SK-N-SH (cell line): ENCODE measurements at places on chromosomes 7 and 10.
A peak's percentile ranks its signal among the peaks of the same experiment; 100 is the strongest.

GRCh38 chr10:49257154-49257553 is 41.8 kb upstream of the C10orf71 start:
- DNase-seq, result no peak

GRCh38 chr10:35185260-35186034 is 58.8 kb downstream of the CREM start:
- no peak for DNase-seq

DNA sequence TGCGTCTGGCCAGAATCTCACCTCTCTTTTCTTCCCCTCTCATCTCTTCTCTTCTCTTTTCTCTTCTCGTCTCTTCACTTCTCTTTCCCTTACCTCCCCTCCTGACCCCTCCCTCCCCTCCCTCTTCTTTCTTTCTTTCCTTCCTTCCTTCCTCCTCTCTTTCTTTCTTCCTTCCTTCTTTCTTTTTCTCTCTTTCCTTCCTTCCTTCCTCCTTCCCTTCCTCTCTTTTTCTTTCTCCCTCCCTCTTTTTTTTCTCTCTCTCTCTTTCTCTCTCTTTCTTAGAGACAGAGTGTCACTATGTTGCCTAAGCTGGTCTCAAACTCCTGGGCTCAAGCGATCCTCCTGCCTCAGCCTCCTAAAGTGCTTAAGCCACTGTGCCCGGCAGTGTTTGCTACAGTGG is 4.6 kb upstream of the GTF2IRD1 start:
- no peak for DNase-seq

DNA sequence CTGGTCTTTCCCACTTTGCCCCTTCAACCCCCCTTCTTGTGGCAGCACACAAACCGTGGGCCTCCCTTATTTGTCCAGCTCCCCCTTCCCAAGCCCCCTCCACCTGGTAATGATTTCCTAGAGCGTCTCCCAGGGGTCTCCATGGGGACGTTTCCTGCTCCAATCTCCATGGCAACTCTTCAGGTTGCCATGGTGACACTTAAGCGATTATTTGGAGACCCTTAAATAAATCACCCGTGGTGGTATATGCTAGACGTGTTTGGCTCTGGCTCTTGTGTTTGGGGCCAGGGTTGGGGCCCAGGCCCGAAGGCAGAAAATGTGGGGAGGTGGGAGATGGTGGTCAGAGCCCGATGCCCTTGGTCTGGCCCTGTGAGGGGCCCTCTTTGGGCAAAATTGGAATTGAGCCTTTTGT is 41.1 kb upstream of the DLG5 start:
- peak; percentile 47 for DNase-seq

DNA sequence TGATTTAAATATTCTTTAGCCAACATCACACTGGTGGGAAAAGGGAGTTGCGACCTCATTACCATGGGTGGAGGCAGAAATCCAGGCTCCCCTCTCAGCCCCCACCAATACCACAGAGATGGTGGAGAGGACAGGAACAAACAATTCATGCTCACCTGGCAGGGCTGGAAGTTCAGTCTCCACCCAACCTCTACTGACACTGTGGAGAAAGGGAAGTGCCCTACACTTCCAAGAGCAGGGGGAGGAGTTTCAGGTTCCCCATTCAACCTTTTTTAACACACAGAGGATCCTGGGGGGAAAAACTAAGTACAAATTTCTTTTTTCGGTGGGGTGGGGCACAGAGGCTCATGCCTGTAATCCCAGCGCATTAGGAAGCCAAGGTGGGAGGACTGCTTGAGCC is 210.1 kb upstream of the KCTD7 start:
- no peak for DNase-seq

GRCh38 chr7:135335628-135336139 is 102.0 kb downstream of the STRA8 start:
- peak; percentile 86 for DNase-seq

DNA sequence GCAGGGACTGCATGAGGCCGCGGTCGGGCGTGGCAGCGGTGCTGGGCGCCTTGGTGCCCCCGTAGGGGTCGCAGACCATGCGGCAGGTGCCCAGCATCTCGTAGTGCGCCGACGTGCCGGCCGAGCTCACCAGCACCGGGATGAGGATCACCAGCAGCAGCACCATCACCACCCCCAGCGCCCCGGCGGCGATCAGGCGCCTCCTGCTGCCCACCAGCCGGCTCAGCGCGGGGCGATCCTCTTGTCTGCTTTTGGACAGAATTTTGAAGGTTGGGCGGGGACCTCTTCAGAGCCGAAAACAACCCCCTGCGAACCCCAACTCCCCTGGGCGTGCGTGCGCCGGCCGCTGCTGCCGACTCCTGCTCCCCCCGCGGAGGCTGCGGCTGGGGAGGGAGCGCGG is 779 bp downstream of the C1QL3 start:
- DNase-seq, result peak; percentile 81

DNA sequence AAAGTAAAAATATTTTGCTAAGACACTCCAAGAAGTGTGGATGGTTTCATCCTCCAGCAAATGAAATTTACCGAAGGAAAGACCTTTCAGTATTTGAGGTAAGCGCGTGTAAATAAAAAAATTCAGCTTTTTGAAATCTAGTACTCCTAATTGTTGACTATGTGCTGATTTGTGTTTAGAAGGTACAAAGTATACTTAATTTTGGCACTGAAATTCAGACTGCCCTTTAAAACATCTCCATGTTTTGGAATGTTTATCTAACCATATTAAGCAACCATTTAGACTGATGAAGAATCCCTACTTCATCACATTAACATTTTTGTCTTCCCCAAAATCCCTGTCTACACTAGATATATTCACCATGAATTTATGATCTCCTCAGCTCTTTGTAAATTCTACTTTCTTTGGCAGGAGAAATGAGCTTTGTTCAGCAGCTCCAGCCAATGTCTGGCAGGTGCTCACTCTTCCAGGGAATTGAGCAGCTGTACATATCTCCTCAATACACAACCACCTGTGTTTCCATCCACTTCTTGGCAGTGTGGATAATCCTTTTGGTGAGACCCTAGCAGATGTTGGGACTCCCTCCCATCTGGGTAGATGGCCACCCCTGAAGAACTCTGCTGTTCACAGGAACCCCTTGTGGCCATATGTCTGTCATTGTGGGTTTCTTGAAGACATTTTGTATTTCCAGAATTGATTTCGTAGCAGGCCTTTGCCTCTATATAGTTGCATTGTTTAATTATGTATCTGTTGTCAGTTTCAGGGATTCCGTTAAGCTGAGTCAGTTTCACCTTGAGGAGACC is 129.4 kb upstream of the SAMD8 start:
- DNase-seq, result no peak

DNA sequence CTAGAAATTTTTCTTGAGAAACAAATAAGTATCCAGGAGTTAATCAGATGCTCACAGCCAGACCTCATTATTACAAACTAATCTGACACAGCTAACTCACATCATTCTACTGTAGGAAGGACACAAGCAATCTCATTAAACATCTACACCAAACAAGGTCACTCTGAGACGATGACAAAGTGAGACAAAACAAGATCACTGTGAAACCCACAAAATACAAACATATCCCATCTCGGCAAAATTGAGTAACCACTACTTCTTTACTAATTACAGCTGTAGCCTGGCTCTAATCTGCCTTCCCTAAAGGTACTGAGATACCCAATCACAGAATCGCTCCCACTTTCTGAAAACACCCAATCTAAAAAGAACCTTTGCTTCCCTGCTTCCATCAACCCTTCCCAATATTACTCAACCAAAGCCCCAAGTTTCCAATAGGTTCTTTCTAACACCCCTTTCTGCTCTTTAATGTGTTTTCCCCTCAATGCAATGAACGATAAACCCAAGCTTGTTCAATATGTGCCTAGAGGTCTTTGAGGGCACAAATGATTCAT is 26.9 kb downstream of the CCDC6 start:
- DNase-seq, result no peak

GRCh38 chr7:81624650-81625631 is 144.9 kb downstream of the HGF start:
- DNase-seq, result peak; percentile 23

- DNase-seq, result no peak
Observed at GRCh38 chr10:121788717-121789116, 139.1 kb downstream of the ATE1 start.

- no peak for DNase-seq
Observed at GRCh38 chr7:30411897-30412296, 66.7 kb downstream of the NOD1 start.

- DNase-seq, result no peak
Observed at GRCh38 chr7:141232286-141233051, 158.6 kb downstream of the TMEM178B start.

DNA sequence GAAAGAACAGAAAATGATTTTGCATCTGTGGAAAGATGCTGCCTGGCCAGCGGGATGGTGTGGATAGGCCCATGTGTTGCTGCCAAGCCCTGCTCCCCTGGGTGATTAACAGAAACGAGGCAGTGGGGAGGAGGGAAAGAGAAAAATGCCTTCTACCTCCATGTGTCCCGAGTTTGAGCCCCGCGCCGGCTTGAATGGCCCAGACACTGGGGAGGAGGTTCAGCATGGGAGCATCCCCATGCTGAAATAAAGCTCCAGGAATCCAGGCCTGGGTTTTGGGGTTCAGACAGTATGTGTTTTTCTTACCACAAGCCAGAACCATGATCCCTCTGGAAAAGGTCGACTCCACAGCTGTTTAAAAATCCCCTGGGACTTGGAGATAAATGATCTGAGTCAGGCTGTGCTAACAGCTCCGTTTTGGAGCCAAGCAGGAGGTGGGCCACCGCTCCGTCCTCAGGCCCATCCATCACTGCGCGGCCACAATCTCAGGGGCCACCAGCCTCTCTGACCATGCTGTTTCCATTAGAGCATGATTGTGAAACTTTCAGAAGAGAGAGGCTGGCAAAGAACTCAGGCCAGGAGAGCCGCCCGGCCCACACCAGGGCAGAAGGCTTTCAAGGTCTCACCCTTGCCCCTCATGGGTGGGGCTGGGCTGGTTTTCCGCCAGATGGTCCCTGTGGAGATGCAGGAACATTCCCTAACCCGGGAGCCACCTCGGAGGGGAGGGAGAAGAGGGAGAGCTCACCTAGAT is 299.7 kb downstream of the ZEB1 start:
- DNase-seq, result no peak

- DNase-seq, result no peak
Observed at GRCh38 chr10:86671985-86672710, 3.8 kb downstream of the LDB3 start.

GRCh38 chr7:8597565-8597964 is 164.2 kb downstream of the NXPH1 start:
- no peak for DNase-seq

DNA sequence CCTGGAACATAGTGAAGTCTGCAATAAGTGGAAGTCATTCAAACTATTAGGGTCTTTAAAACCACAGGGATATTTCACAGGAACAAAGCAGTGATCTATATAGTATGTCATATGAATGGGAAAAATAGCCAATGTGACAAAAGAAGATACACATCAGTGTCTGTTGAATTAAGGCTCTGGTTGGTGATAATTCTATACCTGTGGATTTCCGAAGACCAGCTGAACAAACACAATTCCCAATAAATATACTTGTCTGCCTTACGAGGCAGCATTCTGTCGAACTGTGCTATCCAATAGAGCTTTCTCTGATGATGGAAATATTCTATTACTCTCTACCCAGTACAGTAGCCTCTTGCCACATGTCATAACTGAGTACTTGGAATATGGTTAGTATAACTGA is 55.9 kb upstream of the CAV2 start:
- DNase-seq, result no peak

DNA sequence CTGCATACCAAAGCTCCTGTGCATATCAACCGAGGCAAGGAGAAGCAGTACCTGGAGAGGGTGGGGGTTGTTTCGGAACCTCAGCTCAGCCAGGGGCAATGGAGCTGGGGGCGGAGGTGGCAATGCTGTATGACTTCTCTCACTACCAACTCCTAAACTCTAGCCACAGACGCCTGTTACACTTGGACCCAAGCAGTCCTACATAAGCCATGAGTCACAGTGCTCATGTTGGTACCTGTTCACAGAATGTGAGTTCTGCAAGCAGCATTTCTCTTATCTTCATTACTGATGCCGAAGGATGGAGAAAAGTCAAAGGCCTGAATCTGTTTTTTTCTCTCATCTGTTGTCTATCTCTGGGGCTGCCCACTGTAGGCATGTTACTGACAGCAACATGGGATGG is 3.2 kb upstream of the RAB18 start:
- no peak for DNase-seq

- no peak for DNase-seq
Observed at GRCh38 chr7:151209588-151209987, 700 bp downstream of the H2BK1 start.

DNA sequence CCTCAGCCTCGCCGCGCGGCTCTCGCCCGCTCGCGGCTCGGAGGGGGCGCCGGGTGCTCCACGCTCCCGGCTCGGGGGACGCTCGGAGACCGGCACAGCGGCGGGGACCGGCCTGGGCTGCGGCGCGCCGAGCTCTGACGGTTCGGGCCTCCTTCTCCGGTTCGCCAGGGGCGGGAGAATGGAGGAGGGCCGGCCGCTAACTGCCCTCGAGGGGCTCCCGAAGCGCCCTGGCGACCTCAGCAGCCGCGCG is 232 bp upstream of the GRID1 start:
- no peak for DNase-seq

GRCh38 chr7:44058759-44059218 is 6.6 kb downstream of the PGAM2 start:
- no peak for DNase-seq

GRCh38 chr10:44028384-44029137 is 356.3 kb downstream of the CXCL12 start:
- no peak for DNase-seq

GRCh38 chr7:117706210-117706609 is 167.0 kb downstream of the CTTNBP2 start:
- DNase-seq, result no peak

DNA sequence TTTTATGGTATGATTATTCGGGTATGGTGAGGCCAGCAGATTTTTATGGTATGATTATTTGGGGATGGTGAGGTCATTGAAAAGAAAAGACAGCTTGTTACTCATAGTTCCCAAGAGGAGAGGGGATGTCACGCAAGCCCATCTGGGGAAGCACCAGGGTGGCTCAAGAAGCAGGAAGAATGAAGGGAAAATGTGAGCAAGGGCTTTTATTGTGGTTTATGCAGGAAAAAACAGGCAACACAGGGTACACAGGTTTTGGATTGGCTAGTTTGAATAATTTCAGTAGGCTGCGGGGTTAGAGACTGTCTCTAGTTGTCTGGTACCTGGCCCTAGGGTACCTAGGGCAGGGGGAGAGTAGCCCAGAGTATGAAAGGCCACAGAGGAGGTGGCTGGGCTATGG is 26.8 kb upstream of the DGKI start:
- no peak for DNase-seq

DNA sequence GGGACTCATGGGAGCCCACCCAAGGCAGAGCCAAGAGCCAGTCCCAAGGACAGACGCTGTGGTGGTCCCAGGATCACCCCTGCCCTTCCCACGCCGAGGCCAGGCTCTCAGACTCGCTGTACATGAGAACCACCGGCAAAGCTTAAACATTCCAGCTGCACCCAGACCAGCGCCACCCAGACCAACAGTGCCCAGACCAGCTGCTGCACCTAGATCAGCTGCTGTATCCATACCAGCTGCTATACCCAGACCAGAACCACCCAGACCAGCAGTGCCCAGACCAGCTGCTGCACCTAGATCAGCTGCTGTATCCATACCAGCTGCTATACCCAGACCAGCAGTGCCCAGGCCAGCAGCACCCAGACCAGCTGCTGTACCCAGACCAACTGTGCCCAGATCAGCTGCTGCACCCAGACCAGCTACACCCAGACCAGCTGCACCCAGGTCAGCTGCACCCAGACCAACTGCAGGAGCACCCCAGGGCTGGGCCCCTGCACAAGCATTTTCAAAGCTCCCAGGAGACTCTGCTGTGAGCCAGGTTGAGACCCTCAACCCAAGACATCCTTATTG is 47.9 kb upstream of the CNPY1 start:
- no peak for DNase-seq
